HFFc6 (cell line): ENCODE measurements at places on chromosomes 6 and 20. TPM values are rescaled to one million over a fixed set of nuclear protein-coding genes. Genes with fewer than 3 reads are reported as not detected.

DNA sequence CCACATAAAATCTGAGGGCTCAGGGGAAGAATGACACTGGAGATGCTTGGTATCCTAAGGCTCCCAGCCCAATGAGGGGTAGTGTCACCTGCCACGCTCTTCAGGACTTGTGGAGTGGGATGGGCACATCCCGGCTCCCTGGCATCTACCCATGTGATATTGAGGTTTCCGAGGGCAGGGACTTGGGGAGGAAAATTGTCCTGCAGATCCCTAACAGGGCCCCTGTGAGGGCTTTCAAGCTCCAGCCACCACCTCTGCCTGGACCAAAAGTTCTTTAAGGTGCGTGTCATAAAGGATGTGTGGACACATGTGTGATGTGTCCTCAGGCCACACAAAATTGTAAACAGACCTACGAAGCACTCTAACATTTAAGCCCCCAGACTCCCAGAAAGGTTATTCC, 2.5 kb downstream of the SCML4 start:
- no peak for DNase-seq

DNA sequence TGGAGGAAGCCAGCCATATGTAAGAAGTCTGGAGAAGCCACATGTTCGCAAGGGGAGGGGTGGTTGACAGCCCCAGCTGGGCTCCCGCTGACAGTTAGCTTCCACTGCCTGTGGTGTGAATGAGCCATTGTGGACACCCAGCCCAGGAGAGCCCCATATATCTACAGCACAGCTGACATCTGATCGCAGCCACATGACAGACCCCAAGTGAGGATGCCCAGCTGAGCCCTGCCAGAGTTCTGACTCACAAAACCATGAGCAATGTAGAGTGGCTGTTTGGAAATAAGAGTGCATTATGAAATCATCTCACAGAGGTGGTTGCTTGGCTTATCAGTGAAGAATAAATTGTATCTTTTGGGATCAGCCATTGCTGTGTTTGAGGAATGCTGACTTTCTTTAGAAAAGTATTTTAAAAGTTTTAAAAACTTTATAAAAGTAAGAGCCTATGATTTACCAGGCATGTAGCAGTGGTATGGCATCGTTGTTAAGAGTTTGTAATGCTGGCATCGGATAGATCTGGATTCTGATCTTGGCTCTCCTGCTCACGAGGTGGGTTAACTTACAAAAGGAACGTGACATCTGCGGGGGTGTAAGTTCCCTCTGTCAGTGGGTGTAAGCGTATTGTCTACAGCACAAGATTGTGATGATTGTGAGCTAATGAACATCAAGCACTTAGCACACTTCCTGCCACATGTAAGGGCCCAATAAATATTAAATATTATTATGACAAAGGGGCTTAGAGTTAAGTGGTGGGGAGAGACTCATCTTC, 24.1 kb downstream of the CFAP61 start:
- peak; percentile 37 for DNase-seq

GRCh38 chr6:128350416-128351254, 169.8 kb downstream of the PTPRK start:
- DNase-seq: peak; percentile 40

DNA sequence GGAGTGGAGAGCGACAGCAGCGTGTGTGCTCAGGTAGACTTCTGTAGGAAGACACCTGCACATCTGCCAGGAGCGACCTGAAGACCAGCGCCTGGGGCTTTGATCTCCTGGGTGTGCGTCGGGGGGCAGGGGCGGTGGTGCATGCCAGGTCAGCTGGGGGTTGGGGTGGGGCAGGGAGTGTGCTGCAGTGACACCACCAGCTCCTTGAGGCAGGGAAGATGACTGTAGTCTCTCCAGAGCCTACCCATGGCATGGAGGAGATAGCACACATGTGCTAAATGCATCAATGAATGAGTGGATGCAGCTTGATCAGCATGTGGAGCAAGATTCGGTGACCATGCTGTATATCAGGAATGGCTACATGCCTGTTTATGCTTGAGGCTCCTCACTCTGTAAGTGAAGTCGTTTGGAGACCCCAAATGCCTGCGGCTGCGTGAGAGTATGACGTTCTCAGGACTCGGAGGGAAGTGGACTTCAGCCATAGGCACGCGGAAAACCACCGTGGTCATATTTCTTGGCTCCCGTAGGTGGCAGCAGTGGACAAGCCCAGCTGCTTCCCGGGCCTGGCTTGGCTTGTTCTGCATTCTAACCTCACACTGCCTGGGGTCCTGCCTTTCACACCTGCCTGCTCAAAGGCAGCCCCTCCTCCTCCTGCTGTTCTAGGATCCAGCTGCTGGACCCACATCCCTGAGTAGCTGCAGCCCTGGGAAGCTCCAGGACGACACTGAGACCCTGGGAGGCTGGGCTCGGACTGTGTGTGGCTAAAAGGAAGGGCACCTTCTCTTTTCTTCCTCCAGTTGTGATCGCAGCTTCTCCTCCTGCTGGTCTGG, 39.4 kb upstream of the KCNK16 start:
- DNase-seq: peak; percentile 35

GRCh38 chr6:85684809-85685171, 42.1 kb upstream of the SYNCRIP start:
- DNase-seq: no peak

- DNase-seq: no peak
Observed at GRCh38 chr6:53464927-53465460, 79.9 kb downstream of the GCLC start.

DNA sequence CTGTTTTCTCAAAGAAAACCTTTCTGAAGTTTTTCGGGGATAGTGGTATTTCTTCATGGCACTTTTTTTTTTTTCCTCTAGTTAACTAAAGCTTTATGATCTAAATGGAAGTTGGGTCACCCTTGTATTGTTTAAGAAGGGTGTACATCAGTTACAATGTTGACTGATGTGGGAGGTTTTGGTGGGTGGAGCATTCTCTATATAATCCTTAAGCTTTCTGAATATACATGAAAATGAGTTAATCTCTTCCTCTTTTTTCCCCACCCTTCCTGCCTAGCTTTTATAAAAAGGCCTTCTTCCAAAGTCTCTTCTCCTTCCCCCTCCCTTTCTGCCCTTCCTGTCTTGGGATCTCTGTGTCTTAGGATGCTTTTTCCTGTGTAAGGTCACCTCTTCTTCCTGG, 47.2 kb downstream of the DHX35 start:
- DNase-seq: no peak

- no peak for DNase-seq
Observed at GRCh38 chr6:77037439-77037838, 425.9 kb downstream of the HTR1B start.

DNA sequence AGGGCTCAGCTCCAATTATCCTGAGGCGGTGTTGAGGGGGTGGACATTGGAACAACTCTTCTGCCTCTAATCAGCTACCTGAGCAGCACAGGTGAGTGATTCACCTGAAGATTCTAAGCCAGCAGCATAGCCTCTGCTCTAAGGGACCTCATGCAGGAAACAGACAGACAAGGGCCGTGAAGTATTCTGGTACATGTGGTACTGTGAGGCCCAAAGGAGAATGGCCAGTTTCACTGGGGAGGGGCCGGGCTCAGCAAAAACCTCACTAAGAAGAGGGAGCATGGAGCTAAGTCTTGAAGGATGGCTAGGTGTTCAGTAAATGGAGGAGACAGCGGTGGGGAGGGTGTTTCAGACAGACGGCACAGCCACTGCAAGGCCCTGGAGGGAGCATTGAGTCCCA, 58.5 kb upstream of the CCDC167 start:
- no peak for DNase-seq

- no peak for DNase-seq
Observed at GRCh38 chr6:91926827-91927226, 1340.0 kb upstream of the MAP3K7 start.

GRCh38 chr6:42694586-42694985, 27.8 kb downstream of the PRPH2 start:
- peak; percentile 81 for DNase-seq

DNA sequence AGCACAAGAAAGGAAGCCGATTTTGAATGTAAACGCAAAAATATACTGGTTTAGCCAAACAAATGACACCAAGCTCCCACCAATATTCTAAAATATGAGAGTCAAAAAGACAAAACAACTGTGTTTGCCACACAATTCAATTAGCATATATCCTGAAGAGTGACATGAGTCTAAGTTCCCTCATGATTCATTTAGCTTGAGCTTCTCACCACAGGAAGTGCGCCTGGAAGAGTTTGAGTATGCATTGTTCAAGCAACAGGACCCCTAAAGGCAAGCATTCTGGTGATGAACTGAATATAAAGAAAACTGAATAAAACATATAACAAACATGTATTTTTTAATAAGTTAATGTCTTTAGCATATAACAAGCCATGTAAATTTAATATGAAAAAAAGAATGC, 115.2 kb upstream of the RUNX2 start:
- DNase-seq: no peak

GRCh38 chr20:57698867-57699275, 10.9 kb downstream of the PMEPA1 start:
- no peak for DNase-seq

DNA sequence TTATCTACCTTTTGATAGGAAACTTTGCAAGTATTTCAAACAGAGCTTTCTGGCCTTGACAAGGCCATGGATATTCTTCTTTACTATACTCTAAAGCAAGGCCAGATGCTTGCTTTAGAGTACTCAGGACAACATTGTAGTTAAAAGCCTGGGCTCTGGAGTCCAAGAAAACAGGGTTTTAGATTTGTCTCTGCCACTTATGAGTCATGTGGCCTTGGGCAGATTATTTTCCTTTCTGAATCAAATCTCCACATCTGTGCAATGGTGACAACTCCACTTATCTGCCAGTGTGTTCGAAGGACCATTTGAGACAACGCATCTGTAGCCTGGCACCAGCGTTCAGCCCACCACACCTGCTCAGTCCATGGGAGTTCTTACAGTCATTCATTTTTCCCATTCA, 265.9 kb upstream of the RIN2 start:
- DNase-seq: no peak

GRCh38 chr6:158016571-158017383, 35.1 kb downstream of the SYNJ2 start:
- DNase-seq: no peak

GRCh38 chr6:19558201-19558600, 279.0 kb upstream of the ID4 start:
- no peak for DNase-seq

DNA sequence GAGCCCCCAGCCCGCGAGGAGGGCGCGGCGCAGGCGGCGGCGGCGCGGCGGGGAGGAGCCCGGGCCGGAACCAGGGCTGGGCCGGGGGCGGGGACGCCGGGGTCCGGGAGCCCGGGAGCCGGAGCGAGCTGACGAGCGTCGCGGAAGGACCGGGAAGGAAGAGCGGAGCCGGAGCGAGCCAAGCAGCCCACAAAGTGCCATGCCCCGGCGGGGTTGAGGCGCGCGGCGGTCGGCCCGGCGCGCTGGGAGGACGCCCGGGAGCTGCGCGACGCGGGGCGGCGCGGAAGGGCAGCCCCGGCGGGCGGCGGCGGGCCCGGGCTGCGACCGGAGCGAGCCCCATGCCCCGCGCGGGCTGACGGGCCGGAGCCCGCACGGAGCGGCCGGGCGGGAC, 289 bp downstream of the FOXP4 start:
- no peak for DNase-seq

DNA sequence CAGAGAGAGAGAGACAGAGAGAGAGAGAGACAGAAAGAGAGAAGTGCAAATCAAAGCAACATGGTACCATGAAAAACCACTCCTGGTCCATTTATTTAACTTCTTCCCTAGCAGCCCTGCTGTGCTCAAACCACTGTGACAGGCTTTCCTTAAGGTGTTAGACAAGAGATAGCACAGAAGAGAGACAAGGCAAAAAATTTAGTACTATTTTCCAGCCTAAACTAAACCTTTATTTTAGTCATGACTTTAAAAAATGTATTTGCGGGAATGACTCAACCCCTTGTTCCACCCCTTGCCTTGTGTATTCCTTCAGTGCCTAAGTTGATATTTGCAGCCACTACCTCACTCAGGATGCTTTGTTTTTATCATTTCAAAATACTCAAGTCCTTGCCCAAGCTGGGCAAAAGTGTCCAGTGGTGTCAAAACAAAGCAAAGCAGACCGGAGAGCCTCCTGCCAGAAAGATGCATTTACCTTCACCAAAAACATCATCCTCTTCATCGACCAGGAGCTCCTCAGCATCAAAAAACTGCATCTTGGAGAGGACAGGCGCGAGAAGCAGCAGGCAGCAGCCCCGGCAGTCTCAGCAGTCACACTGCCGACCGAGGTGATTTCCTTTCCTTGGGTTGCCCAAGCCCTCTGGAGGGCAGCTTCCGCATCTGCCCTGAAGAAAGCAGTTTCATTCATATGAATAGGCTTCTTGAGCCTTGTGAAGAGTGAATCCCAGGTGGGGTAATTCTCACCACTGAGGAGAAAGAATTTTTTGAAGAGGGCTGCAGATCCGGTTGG, at the start of gene RIPOR2:
TSS of gene RIPOR2 (minus strand) at position 595 of the 787 bp plus-strand sequence. CDS start at position 533, 62 bp downstream.
- no peak for DNase-seq

DNA sequence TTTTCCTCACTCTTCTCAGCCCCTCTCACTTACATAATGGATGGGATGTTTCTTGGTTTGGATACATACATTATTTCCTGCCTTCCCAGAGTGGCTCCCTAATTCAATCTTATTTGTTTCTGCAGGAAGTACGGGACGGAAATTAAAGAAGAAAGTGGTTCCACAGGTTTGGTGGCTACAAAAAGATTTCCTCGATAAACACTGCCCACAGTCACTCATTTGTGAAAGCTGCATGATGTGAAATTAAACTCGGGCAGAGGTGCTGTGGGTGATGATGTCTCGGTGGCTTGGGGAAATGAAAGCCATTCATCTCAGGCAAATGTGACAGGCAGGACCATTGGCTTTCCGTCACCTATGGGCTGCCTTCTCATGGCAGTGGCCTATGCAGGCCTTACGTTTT, 119.5 kb upstream of the KCNG1 start:
- no peak for DNase-seq

GRCh38 chr6:85041376-85041775, 277.0 kb upstream of the TBX18 start:
- no peak for DNase-seq

- no peak for DNase-seq
Observed at GRCh38 chr6:72976484-72976883, 248.8 kb downstream of the KHDC1L start.

GRCh38 chr20:18224968-18225568, 63.3 kb upstream of the ZNF133 start:
- peak; percentile 52 for DNase-seq

The MUC21 gene
- not detected in 2 replicates for total RNA-seq

The LY6G6D gene
- total RNA-seq: not detected in 2 replicates

The GGTLC1 gene
- not detected in 3 replicates for total RNA-seq

The COL20A1 gene
- total RNA-seq: not detected in 3 replicates

The SLC22A2 gene
- not detected in 3 replicates for total RNA-seq

The MRAP2 gene
- 0.07 TPM in 1 of 3 replicates, not detected in the others for total RNA-seq

The SMLR1 gene
- total RNA-seq: not detected in 3 replicates

The CYP21A2 gene
- total RNA-seq: 0.27 TPM in 1 of 3 replicates, not detected in the others

The PRL gene
- total RNA-seq: not detected in 3 replicates

The BPHL gene
- 10.8 and 11.7 TPM in 2 replicates for total RNA-seq

The FAM162B gene
- 4.5 to 10.1 TPM (median 9.5 TPM) in 3 replicates for total RNA-seq
